ENCODE measurements at places on chromosomes 6 and 20. TPM values are rescaled to one million over a fixed set of nuclear protein-coding genes. Genes with fewer than 3 reads are reported as not detected.

- no peak for DNase-seq
These were observed 187.6 kb upstream of the CST7 start for GRCh38 chr20:24761220-24762065.

The NHLRC1 gene
- 2.6 TPM for total RNA-seq

- no peak for DNase-seq
These were observed 374.2 kb downstream of the PREX1 start for GRCh38 chr20:48453477-48454093.

DNA sequence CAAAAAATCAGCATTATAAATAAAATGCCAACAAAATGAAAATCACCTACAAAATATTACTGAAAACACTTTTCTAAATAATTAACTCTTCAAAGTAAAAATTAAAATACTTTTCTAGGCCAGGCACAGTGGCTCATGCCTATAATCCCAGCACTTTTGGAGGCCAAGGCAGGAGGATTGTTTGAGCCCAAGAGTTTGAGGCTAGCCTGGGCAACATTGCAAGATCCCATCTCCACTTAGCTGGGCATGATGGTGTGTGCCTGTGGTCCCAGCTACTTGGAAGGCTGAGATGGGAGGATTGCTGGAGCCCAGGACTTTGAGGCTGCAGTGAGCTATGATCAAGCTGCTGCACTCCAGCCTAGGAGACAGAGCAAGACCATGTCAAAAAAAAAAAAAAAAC, 6.4 kb downstream of the SERPINB9 start:
- no peak for DNase-seq

- DNase-seq, result no peak
These were observed 15.6 kb downstream of the DDX27 start for GRCh38 chr20:49234831-49235230.

DNA sequence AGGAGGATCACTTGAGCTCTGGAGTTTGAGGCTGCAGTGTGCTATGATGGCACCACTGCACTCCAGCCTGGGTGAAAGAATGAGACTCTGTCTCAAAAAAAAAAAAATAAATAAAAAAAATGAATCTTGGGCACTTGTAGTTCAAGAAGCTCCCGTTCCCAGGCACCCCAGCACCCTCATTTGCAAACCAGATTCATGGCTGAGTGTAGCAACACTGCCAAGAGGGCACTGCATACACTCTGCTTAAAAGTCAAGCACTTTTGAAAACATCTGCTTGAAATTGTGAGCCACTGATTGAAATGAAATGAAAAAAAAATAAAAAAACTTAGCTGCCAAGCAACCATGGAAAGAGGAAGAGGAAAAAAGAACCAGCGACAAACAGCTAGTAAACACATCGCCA, 124.7 kb upstream of the SASH1 start:
- no peak for DNase-seq

- DNase-seq, result no peak
These were observed 133.6 kb downstream of the ALDH8A1 start for GRCh38 chr6:134816300-134816699.

DNA sequence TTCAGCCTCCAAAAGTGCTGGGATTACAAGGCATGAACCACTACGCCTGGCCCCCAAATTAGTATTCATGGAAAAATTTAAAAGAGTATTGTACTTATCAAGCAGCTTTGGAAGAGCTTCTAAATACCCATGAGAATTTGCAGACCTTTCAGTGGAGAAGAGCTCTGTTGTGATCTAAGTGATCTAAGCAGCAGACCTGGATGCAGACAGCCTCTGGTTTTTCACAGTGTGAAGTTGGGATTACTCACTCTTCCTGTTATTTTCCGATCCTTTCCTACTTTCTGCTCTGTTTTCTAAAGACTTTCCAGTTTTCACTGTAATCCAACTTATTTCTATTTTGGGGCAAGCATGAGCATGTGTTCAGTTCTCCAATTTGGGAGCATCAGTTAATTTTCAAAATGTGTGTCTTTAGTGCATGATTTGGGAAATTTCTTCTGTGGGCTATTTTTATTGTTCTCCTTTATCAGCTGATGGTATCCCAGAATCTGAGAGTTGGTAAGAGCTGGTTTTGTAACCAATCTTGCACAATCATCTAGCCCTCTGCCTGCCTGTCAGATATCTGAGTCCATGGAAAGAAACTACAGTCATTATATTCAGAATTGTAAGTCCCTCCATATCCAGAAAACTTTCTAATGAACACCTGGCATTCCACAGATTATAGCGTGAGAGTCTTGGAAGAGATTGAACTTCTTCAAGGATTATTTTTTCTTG, 207.7 kb upstream of the DTNBP1 start:
- peak; percentile 16 for DNase-seq

The PSORS1C1 gene
- total RNA-seq, result 1.5 TPM

The PTCHD4 gene
- total RNA-seq, result not detected

DNA sequence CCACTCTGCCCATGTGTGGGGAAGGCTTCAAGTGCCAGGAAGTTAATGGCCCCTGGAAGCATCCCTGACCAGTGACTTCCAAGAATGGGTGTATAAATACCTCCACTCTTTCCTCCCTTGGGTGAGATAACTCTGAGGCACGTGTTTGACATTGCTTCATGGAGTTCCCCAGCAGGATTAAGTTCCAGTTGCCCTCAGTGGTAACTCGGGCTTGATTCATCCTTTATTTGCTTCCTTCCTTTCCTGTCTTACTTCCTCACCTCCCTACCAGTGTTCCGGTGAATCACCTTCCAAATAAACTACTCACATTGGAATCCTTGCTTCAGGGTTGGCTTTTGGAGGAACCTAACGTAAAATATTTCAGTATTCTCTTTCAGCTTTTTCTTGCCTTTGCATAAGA, 84.6 kb upstream of the JAG1 start:
- DNase-seq, result peak; percentile 46
